ENCODE measurements at places on chromosomes 3 and 15. TPM values are rescaled to one million over a fixed set of nuclear protein-coding genes. Genes with fewer than 3 reads are reported as not detected.

DNA sequence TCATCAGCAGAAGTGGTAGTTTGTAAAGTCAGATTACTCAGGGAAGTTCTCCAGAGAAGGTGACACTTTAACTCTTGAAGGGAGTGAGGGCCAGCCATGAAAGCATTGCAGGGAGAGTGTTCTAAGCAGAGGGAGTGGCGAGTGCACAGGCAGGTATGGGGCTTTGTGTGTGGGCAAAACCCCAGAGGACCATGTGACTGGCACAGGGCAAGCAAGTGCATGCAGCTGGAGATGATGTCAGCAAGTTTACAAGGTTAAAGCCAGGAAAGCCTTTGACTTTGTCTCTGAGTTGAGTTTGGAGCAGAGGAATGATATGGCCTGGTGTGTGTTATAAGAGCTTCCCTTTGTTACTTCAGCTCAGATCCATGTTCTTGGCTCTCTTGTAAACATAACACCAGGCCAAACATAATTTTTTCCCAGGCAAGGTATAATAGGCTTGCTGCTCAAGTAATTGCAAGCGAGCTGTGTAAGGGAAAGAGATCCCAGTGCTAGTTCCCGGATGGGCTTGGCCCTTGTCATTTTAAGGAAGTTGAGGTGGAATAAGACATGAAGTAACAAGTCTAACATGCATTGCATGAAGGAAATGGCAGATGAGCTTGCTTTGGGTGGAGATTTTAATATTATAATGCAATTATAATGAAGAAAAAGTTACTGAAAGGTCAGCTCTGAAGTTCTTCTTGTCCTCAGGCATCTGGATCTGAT is 341.1 kb upstream of the LRRC3B start:
- DNase-seq, result no peak

STRA6 gene
- total RNA-seq, result 114 TPM

- DNase-seq, result no peak
Observed at GRCh38 chr3:10337323-10338163, 16.6 kb upstream of the SEC13 start.

- DNase-seq, result no peak
Observed at GRCh38 chr15:25850154-25851111, 12.7 kb downstream of the ATP10A start.

ACKR4 gene
- not detected for total RNA-seq

DNA sequence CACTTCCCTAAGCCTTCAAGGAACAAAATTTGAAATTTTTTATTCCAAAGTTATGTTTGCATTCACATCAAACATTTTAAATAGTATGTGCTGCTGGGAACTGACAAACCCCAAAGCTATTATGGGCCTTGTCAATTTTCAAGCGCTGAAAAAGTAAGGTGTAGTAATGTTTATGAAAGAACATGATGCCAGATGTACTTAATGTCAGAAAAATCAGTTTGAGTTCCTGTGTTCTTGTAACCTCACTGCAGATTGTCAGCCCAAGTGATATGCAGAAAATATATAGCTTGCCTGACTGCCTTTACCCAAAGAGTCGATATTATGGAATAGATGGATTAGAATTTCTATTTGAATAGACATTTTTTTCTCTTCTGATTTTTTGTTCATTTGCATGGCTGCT is 20.8 kb upstream of the DIPK2A start:
- no peak for DNase-seq

DNA sequence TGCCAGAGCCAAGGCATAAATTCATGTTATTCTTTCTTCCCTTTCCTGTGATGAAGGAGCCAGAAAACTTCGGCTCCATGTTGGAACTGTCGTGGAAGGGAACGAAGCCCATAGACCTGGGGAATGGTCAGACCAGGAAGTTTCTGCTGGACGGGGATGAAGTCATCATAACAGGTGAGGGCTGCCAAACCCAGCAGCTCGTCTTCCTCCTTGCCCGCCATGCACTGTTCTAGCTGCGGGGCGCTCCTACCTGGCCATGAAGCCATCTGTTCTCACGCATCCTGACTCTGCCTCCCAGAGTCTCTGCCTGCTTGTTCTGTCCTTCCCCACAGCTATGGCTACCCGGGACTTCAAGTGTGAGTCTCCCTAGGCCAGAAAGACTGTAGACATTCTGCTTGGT is 28.2 kb downstream of the FAH start:
- DNase-seq, result no peak

SERINC4 gene
- total RNA-seq, result 0.09 TPM

- no peak for DNase-seq
Observed at GRCh38 chr3:134857356-134857755, 62.3 kb downstream of the EPHB1 start.

- DNase-seq, result no peak
Observed at GRCh38 chr3:154130540-154130939, 9.3 kb downstream of the ARHGEF26 start.

DNA sequence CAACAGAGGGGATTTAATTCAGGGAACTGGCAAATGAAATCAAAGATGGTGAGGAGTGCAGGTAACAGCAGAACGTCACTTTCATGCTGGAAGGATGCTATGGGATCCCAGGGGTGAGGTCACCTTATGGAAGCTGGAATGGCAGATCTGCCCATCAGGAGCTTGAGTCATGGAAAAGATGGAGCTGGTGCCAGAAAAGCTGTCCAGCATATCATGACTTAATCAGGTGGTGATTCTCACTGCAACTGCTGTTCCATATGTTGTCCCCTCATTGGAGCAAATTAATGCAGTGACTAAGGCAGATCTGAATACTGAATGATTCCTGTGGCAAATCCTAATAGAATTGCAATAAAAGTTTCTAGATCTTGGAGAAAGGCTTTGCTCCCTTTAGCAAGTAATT is 38.4 kb downstream of the HHLA2 start:
- no peak for DNase-seq

DNA sequence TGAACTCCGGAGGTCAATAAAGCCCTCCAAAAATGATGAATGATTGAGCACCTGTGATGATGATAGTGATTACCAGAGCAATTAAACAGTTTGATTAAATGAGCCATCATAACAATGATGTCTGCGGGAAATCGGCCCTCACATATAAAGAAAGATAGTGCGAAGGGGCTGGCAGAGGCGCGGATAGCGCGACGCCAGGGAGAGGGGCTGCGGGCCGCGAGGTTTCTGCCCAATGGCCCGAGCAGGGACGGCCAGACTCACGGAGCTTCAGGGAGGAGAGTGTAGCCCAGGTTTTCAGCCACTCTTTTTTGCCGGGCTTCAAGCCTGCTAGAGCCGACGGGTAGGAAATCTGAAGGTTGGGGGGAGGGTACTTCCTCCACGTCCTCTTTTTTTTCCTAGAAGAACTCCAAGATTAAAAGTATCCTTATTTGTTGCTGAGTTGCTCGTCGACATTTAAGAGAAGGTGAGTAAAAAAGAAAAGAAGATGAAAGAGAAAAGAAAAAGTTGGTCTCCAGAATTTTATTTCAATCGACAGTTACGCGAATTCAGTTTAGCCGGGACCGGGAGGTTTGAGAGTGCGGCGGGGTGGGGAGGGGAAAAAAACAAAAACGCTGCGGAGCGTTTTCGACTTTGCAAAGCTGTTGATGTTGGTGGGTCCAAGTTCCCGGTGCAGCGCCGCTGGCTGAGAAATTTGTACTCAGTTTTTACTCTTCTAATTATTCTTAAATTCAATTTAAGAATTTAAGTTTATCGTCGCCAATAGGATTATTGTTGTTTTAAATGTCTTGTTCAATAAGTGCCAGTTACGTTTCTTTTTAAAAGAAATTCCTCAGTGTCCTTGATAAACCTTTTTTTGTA is 2.2 kb upstream of the MEIS2 start:
- peak; percentile 55 for DNase-seq

CHRNA7 gene
- total RNA-seq, result 3.0 TPM

VPS39 gene
- 91.2 TPM for total RNA-seq

- no peak for DNase-seq
Observed at GRCh38 chr15:75089456-75090387, 66.3 kb downstream of the PPCDC start.

GRCh38 chr15:63712828-63713520 is 115.8 kb downstream of the FBXL22 start:
- no peak for DNase-seq

DNA sequence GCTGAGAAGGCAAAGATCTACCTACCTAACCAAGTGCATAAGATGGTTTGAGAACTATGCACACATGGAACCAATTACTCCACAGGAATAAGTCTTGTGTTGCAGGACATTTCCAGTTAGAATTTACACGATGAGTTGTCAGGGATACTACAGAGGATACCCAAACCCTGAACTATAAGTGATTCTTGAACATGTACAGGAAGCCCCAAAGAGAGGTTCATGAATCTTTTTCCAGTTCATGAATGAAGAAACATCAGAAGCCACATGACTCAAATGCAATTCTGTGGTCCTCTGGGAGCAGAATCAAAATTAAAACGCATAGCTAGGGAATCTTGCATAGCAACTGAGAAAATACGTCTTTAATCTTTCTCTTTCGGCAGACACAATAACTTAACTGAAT is 114.1 kb upstream of the LMCD1 start:
- no peak for DNase-seq

PTX3 gene
- total RNA-seq, result 35.6 TPM

DNA sequence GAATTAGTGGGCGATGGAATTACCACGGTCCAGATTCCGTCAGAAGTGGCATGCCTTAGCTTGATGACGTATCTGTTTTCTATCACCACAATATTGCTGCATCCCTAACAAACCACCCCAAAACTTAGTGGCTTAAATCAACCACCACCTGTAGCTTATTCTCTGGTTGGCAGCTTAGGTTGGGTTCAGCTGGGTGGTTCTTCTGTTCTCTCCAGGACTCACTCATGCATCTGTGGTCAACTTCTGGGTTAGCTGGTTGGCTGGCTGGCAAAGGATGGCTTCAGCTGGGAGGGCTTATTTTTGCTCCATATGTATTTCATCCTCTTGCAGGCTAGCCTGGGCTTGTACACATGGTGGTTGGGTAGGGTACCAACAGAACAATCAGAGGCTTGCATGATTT is 288.8 kb upstream of the LRRFIP2 start:
- DNase-seq, result no peak

PCLAF gene
- total RNA-seq, result 16.6 TPM

- no peak for DNase-seq
Observed at GRCh38 chr15:69074843-69075224, 60.3 kb downstream of the NOX5 start.

DNA sequence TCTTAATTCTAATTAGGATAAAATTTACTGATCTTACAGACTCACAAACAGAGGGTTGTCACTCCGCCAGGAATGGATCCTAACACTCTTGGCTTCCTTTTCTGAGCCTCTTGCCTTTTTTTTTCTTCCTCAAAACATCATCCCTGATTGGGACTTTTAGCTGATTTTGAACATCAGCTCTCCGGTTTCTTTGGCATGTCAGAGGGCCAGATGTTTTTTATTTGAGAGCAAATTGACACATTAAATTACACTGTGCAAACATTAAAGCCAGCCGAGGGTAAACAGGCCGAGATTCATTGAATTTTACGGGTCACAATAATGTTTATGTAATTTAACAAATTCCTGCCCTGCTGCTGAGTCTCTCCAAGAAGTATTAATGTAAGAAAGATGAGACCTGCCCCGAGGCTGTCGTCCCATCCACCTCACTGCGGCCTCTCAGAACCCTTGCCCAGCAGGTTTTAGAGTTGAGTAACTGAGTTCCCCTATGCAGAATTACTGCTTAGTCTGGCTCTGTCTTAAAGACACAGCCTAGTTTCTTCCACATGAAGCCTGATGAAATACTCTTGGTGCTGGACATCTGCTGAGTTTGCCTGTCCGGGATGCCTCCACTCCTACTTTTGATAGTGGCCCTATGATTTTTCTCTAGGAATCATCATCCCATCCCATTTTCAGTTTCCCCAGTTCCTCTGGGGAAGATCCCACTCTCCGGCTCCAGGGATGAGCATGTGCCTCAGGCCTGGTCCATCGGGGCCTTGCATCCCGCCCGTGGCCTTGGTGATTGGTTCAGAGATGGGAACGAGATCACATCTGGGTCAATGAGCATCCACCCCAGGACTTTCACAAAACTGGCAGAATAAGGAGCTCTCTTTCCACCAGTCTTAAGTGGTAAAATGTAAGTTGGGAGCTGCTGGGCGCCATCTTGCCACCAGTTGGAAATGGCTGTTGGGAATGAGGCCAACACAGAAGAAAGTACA is 226.6 kb upstream of the TLE3 start:
- no peak for DNase-seq

- no peak for DNase-seq
Observed at GRCh38 chr3:108037770-108038169, 53.1 kb downstream of the CD47 start.

NEK10 gene
- 0.84 TPM for total RNA-seq

C3orf38 gene
- 30.4 TPM for total RNA-seq

- DNase-seq, result no peak
Observed at GRCh38 chr3:135447483-135447882, 518.0 kb upstream of the PPP2R3A start.

- no peak for DNase-seq
Observed at GRCh38 chr15:53530761-53531160, 228.7 kb downstream of the WDR72 start.

LRRN1 gene
- total RNA-seq, result 59.1 TPM

SCN10A gene
- total RNA-seq, result not detected

GLDN gene
- total RNA-seq, result 0.49 TPM

DNA sequence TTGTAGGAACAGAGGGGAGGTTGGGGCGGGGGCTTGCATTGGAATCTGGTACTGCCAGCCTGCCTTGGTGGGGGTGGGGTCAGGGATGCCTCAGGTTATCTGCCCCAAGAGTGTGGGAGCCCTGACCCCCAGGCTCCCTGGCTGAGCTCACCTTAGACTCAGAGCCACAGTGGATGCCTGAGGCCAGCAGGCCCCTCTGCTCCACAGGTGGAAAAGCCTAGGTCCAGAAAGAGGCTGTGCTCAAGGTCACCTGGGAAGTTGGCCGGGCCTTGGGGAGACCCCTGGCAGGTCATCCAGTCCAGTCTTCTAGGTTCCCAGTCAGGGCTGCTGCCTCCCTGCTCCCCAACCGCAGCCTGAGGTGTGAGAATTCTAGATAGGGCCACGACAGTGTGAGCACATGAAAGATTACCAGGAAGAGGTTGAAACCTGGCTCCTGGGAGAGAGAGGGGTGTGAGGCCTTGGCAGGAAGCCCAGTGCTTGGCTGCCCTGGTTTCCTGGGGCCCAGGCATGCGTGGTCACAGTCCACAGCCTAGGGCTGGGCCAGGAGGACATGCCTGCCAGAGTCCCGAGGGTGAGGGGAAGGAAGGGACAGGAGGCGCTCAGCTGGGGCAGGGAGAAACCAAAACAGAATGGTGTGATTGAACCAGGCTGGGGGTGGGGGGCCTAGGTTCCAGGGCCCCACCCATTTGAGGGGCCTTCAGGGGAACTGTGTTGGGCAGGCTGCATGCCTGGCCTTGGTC is 4.9 kb downstream of the HDAC11 start:
- peak; percentile 56 for DNase-seq

ACTRT3 gene
- 3.1 TPM for total RNA-seq

CIDEC gene
- not detected for total RNA-seq

SGO1 gene
- total RNA-seq, result 9.6 TPM

- no peak for DNase-seq
Observed at GRCh38 chr3:50295553-50296431, 3.4 kb downstream of the HYAL3 start.

DNA sequence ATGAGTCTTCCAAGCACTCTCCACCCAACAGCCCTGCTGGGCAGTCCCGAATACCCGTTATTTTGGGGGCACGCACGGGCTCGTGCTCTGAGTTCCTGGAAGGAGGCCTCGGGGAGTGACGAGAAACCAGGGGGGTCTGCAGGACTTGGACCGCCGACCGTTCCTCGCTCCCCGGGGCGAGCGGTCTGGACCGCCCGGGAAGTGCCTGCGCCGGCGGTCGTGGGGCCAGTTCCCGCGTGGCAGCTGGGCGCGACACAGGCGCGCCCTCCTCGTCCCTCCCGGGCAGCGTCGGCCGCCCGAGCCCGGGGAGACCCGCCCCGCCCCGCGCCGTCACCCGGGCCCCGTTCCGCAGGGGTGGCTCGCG is 387 bp downstream of the GNB4 start:
- DNase-seq, result no peak

IGDCC3 gene
- total RNA-seq, result 35.1 TPM

CHCHD6 gene
- total RNA-seq, result 29.7 TPM

POLQ gene
- total RNA-seq, result 6.2 TPM
